ENCODE measurements at places on chromosomes 12 and 14.
A peak's percentile ranks its signal among the peaks of the same experiment; 100 is the strongest.

- no peak for DNase-seq
These were observed 97.2 kb upstream of the SLC24A4 start for GRCh38 chr14:92225731-92226130.

DNA sequence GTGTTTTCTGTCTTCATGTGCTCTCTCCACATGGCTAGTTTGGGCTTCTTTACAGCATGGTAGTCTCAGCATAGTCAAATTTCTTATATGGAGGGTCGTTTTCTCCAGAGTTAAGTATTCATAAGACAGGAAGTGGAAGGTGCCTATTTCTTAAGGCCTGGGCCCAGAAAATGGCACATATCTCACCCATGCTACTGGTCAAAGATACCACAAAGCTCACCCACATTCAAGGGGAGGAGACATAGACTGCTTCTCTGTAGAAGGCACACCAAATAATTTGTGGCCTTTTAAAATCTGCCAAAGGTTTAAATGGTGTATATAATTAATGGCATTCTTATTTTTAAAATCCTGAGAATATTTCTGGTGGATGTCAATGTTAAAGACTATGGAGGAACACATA is 44.8 kb downstream of the CCDC91 start:
- DNase-seq: no peak

DNA sequence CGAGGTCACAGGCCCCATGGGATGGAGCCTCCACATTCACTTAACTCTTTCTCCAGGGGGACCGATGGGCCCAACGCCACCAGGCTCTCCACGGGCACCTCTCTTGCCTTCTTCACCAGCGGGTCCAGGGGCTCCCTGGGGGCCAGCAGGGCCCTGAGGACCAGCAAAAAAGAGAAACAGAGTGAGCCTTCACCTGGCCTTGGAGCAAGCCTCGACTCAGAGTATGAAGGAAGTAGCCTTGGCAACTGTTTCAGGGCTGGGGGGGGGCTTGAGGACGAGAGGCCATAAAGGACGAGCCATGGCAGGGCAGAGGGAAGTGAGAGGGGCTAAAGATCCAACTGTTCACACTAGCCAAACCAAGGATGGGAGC is 18.0 kb downstream of the COL2A1 start:
- DNase-seq: no peak

DNA sequence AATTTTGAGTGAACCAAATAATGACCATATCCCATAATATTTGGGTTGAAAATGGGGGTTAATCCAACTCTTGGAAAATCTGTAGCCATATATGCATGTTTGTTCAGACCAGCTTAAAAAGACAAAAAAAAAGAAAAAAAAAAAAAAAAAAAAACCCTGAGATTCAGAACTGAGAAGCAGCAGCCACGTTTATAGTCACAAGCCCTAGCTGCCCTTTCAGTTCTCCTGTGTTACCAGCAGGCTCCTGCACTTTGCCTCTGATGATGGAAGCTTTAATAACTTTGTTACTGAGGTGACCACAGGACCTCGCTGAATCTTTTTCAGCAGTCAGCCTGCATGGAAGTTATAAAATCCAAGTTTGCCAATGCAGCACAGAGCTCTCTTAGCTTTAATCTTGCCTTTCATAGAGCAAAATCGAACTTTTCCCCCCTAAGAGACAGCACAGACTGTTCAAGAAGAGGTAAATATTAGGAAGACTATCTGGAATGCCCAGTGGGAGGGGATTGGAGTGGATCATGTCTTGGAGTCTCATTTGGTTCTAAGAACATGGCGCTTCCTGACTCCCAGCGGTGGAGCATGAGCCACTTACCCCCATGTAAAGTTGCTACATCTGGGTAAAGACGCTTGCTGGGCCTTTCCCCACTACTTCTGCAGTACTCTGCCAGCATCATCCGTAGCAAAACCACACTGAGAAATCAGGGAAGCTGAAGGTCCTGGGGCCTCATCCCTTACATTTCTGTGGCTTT is 20.6 kb downstream of the GNG2 start:
- no peak for DNase-seq

DNA sequence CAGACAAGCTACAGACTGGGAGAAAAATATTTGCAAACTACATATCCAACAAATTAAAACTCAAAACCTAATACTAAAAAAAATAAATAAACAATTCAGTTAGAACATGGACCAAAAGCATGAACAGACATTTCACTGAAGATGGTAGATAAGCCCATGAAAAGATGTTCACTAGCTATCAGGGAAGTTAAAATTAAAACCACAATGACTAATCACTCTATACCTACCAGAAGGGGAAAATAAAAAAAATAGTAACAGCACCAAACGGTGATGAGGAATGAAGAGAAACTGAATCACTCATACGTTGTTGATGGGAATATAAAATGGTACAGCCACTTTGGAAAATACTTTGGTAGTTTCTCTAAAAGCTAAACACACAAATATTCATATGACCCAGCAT is 31.1 kb upstream of the DHRS7 start:
- no peak for DNase-seq

- no peak for DNase-seq
These were observed 13.2 kb upstream of the RIMBP2 start for GRCh38 chr12:130729344-130729743.

GRCh38 chr12:52703878-52704277 is 554 bp upstream of the KRT77 start:
- DNase-seq: no peak

DNA sequence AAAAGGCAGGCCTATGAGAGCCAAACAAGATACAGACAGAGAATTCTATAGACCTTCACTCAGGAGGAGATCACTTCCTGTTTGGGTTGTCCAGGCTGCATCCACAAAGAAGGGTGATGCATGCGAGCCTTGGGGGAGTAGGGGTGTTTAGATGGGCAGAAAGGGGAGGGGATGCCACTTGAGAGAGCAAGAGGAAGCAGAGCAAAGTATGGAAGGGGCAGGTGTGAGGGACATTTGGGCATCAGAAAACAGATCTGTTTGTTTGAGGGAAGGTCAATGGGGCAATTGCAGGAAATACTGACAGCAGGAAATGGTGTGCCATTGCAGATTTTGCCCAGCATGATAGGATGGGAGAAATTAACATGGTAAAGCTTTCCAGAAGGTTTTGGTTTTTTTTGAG is 146.4 kb upstream of the FOXN3 start:
- no peak for DNase-seq

GRCh38 chr14:92473969-92474535 is 39.5 kb upstream of the RIN3 start:
- DNase-seq: no peak

DNA sequence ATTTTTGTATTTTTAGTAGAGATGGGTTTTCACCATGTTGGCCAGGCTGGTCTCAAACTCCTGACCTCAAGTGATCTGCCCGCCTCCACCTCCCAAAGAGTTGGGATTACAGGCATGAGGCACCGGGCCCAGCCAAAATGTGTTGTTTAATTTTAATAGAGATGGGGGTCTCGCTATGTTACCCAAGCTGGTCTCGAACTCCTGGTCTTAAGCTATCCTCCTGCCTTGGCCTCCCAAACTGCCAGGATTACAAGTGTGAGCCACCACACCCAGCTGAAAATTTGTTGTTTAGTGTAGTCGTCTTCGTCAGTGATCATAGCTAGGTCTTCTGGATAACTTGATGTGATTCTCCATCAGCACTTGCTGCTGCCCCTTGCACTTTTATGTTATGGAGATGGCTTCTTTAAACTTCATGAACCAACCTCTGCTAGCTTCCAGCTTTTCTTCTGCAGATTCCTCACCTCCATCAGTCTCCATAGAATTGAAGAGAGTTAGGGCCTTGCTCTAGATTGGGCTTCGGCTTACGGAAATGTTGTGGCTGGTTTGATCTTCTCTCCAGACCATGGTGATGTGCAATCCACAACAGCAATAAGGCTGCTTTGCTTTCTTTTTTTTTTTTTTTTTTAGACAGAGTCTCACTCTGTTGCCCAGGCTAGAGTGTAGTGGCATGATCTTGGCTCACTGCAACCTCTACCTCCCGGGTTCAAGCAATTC is 13.0 kb downstream of the ISCU start:
- no peak for DNase-seq

- DNase-seq: no peak
These were observed 82.3 kb downstream of the RIMBP2 start for GRCh38 chr12:130633771-130634170.

DNA sequence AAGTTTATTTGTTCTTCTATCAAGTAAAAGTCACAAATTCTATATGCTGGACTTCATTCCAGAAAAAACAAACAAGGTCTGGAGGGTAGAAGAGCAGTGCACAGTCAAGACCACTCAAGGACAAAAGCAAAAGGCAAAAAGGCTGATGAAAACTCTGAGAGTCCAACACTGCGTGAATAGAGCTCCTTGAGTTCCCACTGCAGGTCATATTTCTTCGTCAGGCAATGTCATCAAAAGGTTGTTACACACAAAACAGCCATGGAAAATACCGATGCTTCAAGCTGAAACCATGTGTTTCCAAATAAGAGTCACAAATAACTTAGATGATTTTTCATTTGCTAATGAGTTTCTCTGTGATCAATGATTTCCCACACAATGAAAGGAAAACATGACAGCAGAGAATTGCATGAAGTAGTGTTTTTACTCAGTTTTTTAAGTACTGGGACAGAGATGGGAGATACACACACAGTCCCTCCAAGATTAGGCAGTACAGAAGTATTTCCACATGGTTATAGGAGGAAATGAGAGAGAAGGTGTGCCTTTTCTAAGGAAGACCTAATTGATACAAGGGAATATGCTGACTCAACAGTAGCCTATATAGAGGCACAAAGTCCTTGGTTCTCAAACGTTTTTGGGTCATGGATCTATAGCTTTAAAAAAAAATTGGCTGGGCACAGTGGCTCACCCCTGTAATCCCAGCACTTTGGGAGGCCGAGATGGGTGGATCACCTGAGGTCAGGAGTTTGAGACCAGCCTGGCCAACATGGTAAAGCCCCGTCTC is 177.7 kb downstream of the MED13L start:
- DNase-seq: no peak

DNA sequence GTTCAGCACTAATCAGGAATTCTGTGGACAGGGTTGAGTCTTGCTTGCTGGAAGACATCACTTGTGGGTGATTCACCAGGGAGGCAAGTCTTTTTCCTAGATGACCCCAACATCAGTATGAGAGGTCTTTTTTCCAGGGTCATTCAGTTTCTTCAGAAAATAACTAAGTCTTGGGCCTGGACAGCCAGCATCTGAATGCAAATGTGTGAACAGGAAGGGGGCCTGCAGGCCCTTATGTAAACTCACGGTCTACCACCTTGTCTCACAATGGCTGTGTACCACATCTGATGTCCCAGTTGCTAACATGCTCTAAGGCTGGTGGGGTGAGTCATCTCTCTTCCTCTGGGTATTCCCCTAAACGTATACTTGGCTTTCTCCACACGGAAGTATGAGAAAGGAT is 79.2 kb downstream of the HECTD4 start:
- DNase-seq: peak; percentile 17

DNA sequence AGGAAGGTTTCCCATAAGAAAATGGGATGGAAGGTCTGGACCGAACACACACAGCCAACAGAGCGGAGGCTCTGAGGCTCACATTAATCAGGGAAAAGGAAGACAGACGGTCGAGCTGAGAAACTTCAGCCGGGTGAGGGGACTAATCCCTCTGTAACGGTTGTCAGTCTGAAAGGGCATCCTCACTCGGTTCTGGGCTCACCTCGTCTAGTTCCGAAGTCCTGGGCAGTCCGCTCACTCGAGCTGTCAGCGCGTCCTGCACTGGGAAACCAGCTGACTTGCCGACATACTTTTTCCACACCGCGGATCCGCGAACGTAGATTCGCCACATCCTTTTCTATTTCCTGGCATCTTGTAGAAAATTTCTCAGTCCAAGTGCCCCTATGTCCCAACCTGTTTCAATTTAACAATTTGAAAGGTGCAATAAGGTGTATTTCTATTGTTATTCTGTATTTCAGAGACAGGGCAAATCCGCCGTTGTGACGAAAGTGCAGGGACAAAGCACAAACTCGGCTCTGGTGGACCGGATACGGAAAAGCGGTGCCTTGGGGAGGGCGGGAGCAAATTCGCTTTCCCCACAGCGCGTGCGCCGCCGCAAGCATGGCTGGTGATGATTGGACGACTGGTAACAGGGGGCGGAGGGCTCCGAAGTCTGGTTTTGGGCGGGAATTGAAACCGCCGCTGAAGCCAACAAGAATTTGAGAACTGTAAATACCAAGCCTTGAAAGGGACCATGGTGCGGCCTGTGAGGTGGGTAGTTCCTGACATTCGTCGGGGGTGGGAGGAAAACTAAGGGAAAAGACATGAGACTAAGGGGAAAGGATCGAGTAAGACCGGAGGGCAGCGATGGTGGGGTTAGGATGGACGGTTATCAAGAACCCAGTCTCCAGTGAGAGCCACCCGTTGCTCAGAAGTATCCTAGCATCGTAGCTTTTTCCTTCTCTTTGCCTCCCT is at the start of gene RAD51AP1:
Gene RAD51AP1, plus strand, starts transcription at position 684 of the 954 bp plus-strand sequence. Its CDS starts 50 bp downstream, at position 734.
- peak; percentile 93 for DNase-seq

GRCh38 chr14:75906228-75906627 is 75.6 kb downstream of the TGFB3 start:
- no peak for DNase-seq

DNA sequence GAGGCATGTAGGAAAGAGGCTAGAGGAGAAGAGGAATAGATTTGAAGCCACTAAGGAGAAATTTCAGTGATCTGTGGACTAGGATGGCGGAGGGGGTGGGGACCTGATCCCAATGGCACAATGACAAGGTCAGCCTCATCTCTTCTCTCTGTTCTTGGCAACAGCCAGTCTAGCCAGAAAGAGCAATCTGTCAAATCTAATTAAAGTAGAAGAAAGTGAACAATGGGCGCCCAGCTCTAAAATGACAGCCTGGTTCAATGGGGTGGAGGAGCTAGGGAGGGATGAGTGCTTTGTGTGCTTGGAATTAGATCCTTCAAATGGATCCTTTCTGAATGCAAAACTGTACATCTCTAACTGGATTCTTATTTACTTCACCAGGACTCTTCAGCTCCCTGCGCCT is 37.2 kb upstream of the TUBA1C start:
- DNase-seq: no peak

GRCh38 chr12:114480337-114481199 is 74.6 kb upstream of the TBX5 start:
- no peak for DNase-seq

- DNase-seq: no peak
These were observed 1327.5 kb upstream of the FLRT2 start for GRCh38 chr14:84202486-84202885.

DNA sequence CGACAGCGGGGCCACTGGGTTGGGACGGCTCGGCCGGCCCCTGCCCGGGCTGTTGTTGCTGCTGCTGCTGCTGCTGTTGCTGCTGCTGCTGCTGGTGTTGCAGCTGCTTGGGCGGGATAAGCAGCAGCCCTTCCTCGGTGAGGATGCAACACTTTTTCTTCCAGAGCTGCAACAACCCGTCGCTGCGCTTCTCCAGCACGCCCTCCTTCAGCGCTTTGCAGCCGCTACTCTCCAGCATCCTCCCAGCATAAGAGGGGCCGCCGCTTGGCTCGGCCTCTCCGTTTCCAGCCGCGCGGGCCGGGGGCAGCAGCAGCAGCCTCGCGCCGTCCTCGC is 529 bp downstream of the PHLDA1 start:
- DNase-seq: no peak

GRCh38 chr12:53200107-53200457 is 7.0 kb downstream of the ITGB7 start:
- no peak for DNase-seq

GRCh38 chr12:3119756-3120601 is 42.8 kb downstream of the TSPAN9 start:
- no peak for DNase-seq
